Body of pancreas (tissue), 4 donors: ENCODE measurements at places on chromosomes 2 and 18.

- H3K36me3 ChIP-seq: no peaks in the 10 kb centered on the region
- peaks cover 17% of the 10 kb centered on the region for H3K4me1 ChIP-seq
- no peak overlapping the region for H3K4me3 ChIP-seq
Measured at GRCh38 chr2:46032996-46033395, 264.2 kb upstream of the EPAS1 start.

DNA sequence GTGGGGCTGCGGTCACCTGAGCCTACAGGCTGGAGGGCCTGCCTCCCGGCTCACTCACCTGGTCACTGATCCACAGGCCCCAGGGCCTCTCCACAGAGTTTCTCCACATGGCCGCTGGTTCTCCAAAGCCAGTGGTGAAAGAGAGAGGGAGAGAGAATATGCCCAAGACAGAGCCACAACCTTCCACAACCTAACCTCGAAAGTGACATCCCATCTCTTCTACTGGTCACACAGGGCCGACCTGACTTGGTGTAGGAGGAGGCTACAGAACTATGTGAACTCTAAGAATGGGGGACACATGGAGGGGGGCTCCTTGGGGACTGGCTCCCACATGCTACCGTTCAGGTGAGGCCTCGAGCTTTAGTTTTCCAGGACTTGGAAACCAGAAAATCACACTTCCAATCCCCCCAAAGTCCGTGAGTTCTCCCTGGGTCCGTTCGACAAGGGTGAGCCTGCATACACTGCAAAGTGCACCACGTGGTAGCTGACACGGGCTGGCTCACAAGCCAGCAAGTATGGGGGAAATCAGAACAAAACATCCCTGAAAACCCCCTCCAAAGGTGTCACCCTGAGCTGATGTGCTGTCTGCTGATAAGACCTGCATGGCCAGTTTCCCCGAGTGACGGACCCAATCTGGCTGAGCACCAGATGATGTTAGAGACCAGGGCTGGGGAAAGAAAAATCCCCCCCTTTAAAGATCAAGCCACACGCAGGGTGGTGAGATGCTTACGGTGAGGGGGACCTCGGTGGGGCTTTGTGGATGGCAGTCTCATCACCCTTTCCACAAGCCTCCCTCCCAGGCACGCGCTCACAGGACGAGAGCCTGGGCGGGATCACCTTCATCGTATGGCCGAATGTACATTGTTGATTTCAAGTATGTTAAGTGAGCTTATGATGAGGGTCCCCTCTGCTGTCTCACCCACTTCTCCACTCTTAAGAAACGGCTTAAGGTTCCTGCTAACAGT lies 54.2 kb upstream of the SEMA4C start:
- H3K4me1 ChIP-seq: peaks cover 3% of the 10 kb centered on the region
- H3K4me3 ChIP-seq: no peak overlapping the region
- no peaks in the 10 kb centered on the region for H3K27me3 ChIP-seq
- no peak for DNase-seq
- no peaks in the 10 kb centered on the region for H3K36me3 ChIP-seq

DNA sequence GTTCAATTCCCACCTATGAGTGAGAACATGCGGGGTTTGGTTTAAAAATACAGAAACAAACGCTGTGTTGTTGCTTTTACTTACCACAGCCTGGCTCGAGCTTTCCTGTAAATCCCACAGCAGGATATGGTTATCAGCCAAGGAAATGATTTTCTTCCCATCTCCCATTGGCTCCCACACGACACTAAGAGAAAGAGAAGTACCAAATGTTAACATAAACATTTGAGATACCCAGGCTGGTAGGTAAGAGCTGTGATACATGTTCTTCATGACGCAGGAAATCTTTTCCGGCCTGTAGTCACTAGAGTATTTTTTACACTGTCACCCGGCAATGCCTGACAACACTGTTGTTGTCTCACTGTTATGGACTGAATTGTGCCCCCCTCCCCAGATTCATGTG lies 163.6 kb downstream of the EIPR1 start:
- DNase-seq: no peak
- H3K36me3 ChIP-seq: no peaks in the 10 kb centered on the region
- H3K27ac ChIP-seq: no peak overlapping the region
- no peaks in the 10 kb centered on the region for H3K27me3 ChIP-seq

- DNase-seq: no peak
- H3K36me3 ChIP-seq: no peaks in the 10 kb centered on the region
- no peak overlapping the region for H3K27ac ChIP-seq
- H3K4me1 ChIP-seq: no peaks in the 10 kb centered on the region
- no peaks in the 10 kb centered on the region for H3K27me3 ChIP-seq
Measured at GRCh38 chr18:78924301-78924700, 55.3 kb upstream of the SALL3 start.

- H3K27me3 ChIP-seq: no peaks in the 10 kb centered on the region
- no peaks in the 10 kb centered on the region for H3K36me3 ChIP-seq
- no peak for DNase-seq
- H3K27ac ChIP-seq: no peak overlapping the region
- peaks cover 4% of the 10 kb centered on the region for H3K4me1 ChIP-seq
- no peak overlapping the region for H3K4me3 ChIP-seq
Measured at GRCh38 chr2:10170256-10170655, 47.7 kb downstream of the RRM2 start.

DNA sequence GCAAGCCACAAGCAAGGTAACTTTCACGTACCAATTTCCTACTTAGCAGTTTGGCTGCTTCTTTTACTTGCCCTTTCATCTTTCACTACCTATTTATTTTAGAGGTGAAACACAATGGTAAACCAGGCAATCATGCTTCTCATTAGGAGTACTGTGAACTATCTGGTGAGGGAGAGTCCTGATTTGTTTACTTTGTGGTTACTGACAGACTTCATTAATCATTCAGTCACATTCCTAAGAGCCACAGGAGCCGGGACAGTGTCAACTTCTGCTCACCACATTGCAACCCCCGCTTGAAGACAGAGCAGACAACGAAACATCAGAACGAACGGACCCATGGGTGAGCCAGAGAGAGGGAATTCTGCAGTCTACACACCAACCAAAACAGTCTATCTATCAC lies 28.8 kb downstream of the TUBB6 start:
- H3K4me3 ChIP-seq: no peak overlapping the region
- H3K27me3 ChIP-seq: no peaks in the 10 kb centered on the region

GRCh38 chr2:200446612-200447011 lies 63.3 kb downstream of the KCTD18 start:
- H3K27me3 ChIP-seq: no peaks in the 10 kb centered on the region
- H3K36me3 ChIP-seq: no peaks in the 10 kb centered on the region
- H3K27ac ChIP-seq: no peak overlapping the region
- H3K4me3 ChIP-seq: no peak overlapping the region
- no peak for DNase-seq
- no peaks in the 10 kb centered on the region for H3K4me1 ChIP-seq

DNA sequence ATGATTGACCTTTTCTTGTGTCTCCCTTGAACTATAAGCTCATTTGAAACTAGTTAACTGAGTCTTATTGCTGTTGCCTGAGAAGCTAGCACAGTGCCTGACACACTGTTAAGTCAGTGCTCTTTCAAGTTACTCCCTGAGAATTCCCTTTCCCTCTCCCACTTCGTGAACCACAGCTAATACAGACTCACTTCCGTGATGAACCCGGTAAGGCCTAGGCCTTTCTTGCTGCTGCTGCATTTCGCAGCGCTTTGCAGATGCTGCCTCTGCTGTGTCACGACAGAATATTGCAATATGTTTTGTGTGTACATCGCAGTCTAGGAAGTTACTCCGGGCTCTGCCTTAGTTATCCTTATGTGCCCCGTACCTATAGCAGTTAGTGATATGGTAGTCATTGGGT lies 42.8 kb downstream of the LIMS1 start:
- no peak overlapping the region for H3K27ac ChIP-seq
- H3K36me3 ChIP-seq: no peaks in the 10 kb centered on the region
- no peak for DNase-seq
- peaks cover 35% of the 10 kb centered on the region for H3K4me1 ChIP-seq

- no peak for DNase-seq
- H3K4me3 ChIP-seq: no peak overlapping the region
- no peaks in the 10 kb centered on the region for H3K27me3 ChIP-seq
Measured at GRCh38 chr2:190783513-190784263, 96.9 kb upstream of the GLS start.

GRCh38 chr2:10400568-10400977 lies 47.6 kb downstream of the ODC1 start:
- no peak overlapping the region for H3K4me3 ChIP-seq
- H3K27ac ChIP-seq: peak overlapping the region; percentile 31
- H3K36me3 ChIP-seq: no peaks in the 10 kb centered on the region
- peak; percentile 67 for DNase-seq
- H3K4me1 ChIP-seq: peaks cover 14% of the 10 kb centered on the region
- H3K27me3 ChIP-seq: no peaks in the 10 kb centered on the region
